ENCODE measurements at places on chromosomes 12 and 14.

- DNase-seq, result no peak
These were observed 21.4 kb downstream of the SYNE3 start for GRCh38 chr14:95495076-95495475.

DNA sequence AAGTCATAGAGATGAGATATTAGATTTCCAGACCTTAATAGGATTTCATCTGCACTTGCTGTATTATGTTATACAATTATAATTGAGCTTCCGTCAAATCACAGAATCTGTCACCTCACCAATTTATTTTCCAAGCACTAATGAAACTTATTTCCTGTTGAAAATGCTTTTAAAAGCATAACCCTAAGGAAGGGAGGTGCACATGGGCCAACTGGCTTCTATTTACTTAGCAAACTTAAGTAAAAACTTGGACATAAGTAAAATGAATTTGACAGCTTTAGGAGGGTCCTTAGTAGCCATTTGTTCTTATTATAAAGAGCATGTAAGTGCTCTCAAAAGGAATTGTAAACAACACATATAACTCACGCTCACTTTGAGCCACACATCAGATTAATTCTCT lies 462.2 kb upstream of the TMPO start:
- no peak for DNase-seq

GRCh38 chr12:11321980-11322379 lies 11.7 kb upstream of the PRB4 start:
- no peak for DNase-seq

GRCh38 chr14:78450669-78451318 lies 280.6 kb downstream of the NRXN3 start:
- DNase-seq, result no peak

DNA sequence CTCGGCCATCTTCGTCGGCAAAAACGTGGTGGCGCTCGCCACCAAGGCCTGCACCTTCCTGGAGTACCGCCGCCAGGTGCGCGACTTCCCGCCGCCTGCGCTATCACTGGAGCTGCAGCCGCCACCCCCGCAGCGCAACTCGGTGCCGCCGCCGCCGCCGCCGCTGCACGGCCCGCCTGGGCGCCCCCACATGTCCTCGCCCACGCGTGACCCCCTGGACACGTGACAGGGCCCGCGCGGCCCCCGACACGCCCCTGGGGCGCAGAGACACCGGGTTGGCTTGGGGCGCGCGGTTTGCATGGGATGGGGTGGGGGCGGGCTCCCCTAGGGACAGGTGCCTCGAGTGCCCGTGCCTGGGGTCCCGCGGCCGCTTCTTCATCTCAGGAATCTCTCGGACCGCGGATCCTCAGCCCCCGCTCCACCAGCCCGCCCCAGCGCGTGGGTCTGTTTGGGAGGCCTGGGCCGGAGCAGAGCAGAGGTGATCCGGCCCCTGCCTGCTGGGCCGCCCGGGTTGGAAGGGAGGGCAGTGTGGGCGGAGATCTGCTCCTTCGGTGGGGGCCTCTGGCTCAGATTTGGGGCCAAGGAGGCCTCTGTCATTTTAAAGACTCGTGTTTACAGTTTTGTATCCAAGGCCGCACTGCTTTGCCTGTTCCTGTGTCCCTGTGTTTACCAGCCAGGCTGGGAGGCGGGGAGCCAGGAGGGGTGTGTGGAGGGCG lies 3.3 kb downstream of the TMEM121 start:
- no peak for DNase-seq
